ENCODE measurements at places on chromosomes 4 and X.
A peak's percentile ranks its signal among the peaks of the same experiment; 100 is the strongest.

- H3K36me3 ChIP-seq = no peaks in the 10 kb centered on the region
- H3K27me3 ChIP-seq = no peaks in the 10 kb centered on the region
- no peaks in the 10 kb centered on the region for H3K4me1 ChIP-seq
- H3K27ac ChIP-seq = no peak overlapping the region
Measured at GRCh38 chr4:54992266-54992665, 133.1 kb downstream of the KDR start.

DNA sequence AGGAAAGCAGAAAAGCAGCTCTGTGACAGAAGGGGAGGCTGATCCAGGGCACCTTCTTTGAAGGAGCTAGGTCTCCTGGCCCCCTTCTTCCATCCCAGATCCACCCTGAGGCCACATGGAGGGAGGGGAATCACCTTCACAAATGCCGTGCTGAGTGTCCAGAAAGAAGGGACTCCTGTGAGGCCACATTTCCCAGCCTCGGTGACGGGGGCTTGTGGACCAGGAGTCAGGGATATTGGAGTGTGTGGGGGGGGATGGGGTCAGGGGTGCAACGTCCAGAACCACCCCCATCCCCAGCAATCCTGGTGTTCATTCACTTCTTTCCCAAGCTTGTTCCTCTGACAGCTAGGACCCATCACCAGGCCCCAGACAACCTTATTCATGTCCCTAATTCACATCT is 4.7 kb downstream of the TIMM17B start:
- no peak overlapping the region for H3K4me3 ChIP-seq
- H3K4me1 ChIP-seq = peaks cover 6% of the 10 kb centered on the region
- H3K27me3 ChIP-seq = no peaks in the 10 kb centered on the region

- no peak overlapping the region for H3K27ac ChIP-seq
- H3K36me3 ChIP-seq = no peaks in the 10 kb centered on the region
- no peak overlapping the region for H3K4me3 ChIP-seq
- H3K27me3 ChIP-seq = no peaks in the 10 kb centered on the region
Measured at GRCh38 chrX:10360116-10360515, 203.3 kb downstream of the CLCN4 start.

GRCh38 chrX:155957843-155958242 is 39.7 kb upstream of the IL9R start:
- no peak overlapping the region for H3K27ac ChIP-seq
- H3K27me3 ChIP-seq = peaks cover 3% of the 10 kb centered on the region
- no peaks in the 10 kb centered on the region for H3K36me3 ChIP-seq

- no peaks in the 10 kb centered on the region for H3K27me3 ChIP-seq
- no peak overlapping the region for H3K27ac ChIP-seq
- H3K4me3 ChIP-seq = no peak overlapping the region
- no peak for ATAC-seq
- H3K36me3 ChIP-seq = no peaks in the 10 kb centered on the region
- H3K4me1 ChIP-seq = no peaks in the 10 kb centered on the region
Measured at GRCh38 chrX:112190646-112191045, 108.1 kb upstream of the TRPC5 start.

- no peaks in the 10 kb centered on the region for H3K36me3 ChIP-seq
- H3K27me3 ChIP-seq = no peaks in the 10 kb centered on the region
- no peak overlapping the region for H3K27ac ChIP-seq
- ATAC-seq = peak; percentile 76
Measured at GRCh38 chr4:74228691-74229640, 71.0 kb downstream of the MTHFD2L start.

DNA sequence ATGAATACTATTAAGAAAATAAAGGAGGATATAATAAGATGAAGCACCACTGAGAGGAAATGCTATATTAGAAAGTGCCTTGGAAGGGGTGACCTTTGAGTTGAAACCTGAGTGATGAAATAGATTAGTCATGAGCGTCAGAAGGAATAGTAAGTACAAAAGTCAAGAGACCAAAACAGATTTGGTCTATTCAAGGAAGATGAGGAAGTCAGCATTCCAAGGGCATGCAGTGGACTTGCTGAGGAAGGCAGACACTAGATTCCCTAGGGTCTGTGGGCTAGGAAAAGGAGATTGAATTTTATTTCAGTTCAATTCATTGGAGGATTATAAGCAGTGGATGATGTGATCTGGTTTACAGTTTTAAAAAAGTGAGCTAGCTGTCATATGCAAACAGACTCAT is 73.0 kb upstream of the WDFY3 start:
- H3K4me1 ChIP-seq = no peaks in the 10 kb centered on the region
- no peaks in the 10 kb centered on the region for H3K36me3 ChIP-seq
- H3K27me3 ChIP-seq = no peaks in the 10 kb centered on the region
- no peak overlapping the region for H3K4me3 ChIP-seq
- no peak for ATAC-seq

DNA sequence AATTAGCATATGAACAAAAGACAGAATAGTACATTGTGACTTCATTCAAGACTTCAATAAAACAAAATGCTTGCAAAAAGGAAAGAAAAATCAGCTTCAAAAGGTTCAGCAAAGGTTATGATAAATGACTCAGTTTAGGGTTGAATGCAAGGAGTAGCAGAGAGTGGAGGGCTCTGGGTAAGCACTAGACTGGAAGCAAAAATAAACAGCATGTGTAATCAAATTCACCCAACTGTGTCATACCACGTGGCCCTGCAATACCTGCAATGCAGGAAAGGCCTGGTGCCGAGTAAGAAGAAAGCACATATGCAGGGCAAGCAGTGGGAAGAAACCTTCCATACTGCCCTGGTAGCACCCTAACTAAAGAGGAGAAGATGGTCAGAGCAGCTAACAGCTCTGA is 88.7 kb downstream of the ATP11C start:
- H3K36me3 ChIP-seq = peaks cover 6% of the 10 kb centered on the region
- ATAC-seq = no peak
- no peaks in the 10 kb centered on the region for H3K27me3 ChIP-seq
- H3K27ac ChIP-seq = no peak overlapping the region
- H3K4me3 ChIP-seq = no peak overlapping the region

DNA sequence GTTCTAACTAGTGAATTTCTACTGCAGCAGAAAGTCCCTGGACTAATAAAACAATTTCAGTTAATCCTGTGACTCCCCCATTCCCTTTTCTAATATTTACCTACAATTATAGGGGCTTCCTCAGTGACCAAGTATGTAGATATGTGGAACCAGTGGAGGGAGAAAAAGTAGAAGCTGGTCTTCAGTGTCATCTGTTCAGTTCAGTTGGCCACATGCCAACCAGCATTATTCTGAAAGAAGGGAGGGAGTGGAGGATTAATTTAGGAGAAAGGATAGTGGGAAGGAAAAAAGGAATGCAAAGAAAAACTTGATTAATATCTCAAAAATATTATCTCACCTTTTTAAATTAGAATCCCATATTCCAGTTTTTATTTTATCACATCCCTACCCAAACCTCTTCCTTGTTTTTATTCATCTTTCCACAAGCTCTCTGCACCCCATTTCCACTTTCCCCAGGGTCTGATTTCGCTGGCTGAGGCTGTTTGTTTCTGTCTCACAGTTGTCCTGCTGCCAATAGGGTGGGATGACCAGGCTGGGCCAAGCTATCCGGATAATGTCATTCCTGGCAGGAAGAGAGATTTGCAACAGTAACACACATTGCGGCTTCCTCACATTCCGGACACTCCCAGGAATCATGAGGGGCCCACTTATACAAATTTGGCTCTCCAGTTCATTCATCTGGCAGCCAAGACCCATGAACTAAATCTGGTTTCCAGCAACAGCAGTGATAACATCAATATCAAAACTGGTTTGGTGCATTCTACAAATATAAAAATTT is 24.6 kb upstream of the ANTXR2 start:
- no peaks in the 10 kb centered on the region for H3K36me3 ChIP-seq
- H3K4me1 ChIP-seq = peaks cover 12% of the 10 kb centered on the region
- ATAC-seq = no peak
- H3K27ac ChIP-seq = no peak overlapping the region
- no peak overlapping the region for H3K4me3 ChIP-seq

- ATAC-seq = no peak
- H3K27ac ChIP-seq = no peak overlapping the region
- H3K27me3 ChIP-seq = no peaks in the 10 kb centered on the region
Measured at GRCh38 chrX:38939067-38939466, 137.8 kb downstream of the MID1IP1 start.

DNA sequence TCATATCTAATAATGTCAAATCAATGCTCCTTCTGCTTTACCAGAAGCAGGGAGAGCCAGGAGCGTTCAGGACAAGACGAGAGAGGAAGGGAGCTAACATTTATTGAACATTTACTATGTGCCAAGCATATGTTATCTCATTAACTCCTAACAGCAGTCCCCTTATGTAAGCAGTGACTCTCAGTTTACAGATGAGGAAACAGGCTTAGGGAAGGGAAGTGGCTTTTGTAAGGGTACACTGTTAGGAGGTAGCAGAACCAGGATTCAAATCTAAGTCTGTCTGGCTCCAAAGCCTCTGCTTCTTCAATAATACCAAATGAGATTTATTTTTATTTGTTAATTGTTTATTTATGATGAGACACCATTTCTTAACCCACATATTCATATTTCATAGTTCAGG is 2.6 kb upstream of the STARD8 start:
- H3K4me3 ChIP-seq = no peak overlapping the region
- H3K27me3 ChIP-seq = peaks cover 9% of the 10 kb centered on the region
- no peaks in the 10 kb centered on the region for H3K36me3 ChIP-seq
- H3K4me1 ChIP-seq = no peaks in the 10 kb centered on the region

GRCh38 chr4:152363086-152363485 is 172.8 kb downstream of the FBXW7 start:
- no peak overlapping the region for H3K4me3 ChIP-seq
- H3K36me3 ChIP-seq = peaks cover 8% of the 10 kb centered on the region
- no peak for ATAC-seq
- H3K4me1 ChIP-seq = peaks cover 16% of the 10 kb centered on the region
- no peaks in the 10 kb centered on the region for H3K27me3 ChIP-seq

DNA sequence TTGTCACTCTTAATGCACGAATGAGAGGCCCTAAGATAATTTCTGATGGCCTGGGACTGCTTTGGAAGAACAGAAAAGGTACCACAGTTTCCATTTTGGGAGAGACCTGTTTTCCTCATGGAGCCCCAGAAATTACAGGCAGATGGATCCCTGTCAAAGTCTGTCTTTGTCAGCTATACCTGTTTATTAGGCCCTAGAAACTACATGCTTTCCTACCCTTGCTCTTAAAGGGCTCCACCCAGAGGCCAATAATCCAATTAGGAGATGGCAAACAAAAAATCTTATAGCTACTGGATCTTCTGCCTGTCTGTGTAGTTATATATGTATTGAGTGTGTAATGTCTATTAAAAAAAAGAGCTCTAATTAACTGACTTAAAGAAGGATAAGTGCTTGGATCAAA is 141.3 kb downstream of the NR3C2 start:
- no peak for ATAC-seq
- H3K4me1 ChIP-seq = no peaks in the 10 kb centered on the region
- no peak overlapping the region for H3K27ac ChIP-seq
- H3K36me3 ChIP-seq = no peaks in the 10 kb centered on the region
- no peaks in the 10 kb centered on the region for H3K27me3 ChIP-seq

DNA sequence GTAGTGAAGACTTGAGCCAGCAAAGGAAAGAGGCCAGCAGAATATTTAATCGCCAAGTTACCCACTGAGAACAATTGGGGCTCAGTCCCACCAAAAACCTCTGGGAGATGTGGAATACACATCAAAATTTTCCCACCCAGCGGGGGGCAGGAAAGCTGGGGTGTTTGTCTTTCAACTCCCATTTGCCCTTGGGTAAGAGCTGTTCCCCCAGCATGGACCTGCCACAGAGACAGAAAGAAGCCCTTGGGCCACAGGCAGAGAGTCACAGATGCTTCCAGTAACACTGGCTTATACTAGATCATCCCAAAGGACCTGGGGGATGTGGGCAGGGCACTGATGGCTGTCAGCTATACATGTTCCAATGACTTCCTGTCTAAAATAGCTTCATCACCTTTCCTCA is 18.9 kb upstream of the FBXW7 start:
- peak overlapping the region; percentile 78 for H3K4me3 ChIP-seq
- no peaks in the 10 kb centered on the region for H3K36me3 ChIP-seq
- no peak for ATAC-seq
- H3K27me3 ChIP-seq = no peaks in the 10 kb centered on the region
- H3K4me1 ChIP-seq = peaks cover 34% of the 10 kb centered on the region

GRCh38 chr4:159881158-159881557 is 778.3 kb downstream of the RAPGEF2 start:
- H3K27me3 ChIP-seq = no peaks in the 10 kb centered on the region
- no peak overlapping the region for H3K4me3 ChIP-seq
- no peak for ATAC-seq
- no peaks in the 10 kb centered on the region for H3K36me3 ChIP-seq

DNA sequence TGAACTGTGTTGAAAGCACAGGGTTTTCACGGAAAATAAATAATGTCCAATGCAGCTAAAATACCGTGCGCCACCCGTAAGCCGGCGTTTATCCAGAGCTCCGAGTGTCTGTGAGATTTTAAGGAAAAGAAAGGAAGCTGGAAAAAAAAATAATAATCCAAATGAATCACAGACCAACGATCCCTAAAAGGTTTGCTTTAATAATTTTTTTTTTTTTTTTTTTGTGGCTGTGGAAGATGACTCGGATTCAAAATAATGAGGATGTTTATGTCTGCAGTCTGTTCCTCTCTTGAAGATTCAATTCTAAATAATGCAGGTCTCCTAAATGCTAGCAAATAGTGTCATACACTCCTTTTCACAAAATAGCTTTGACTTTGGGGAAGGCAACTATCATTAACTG is 84.6 kb upstream of the PPP2R3B start:
- no peak overlapping the region for H3K27ac ChIP-seq
- ATAC-seq = no peak
- H3K4me1 ChIP-seq = no peaks in the 10 kb centered on the region
- peaks cover 6% of the 10 kb centered on the region for H3K27me3 ChIP-seq
- no peak overlapping the region for H3K4me3 ChIP-seq

- H3K4me3 ChIP-seq = no peak overlapping the region
- ATAC-seq = no peak
- no peaks in the 10 kb centered on the region for H3K4me1 ChIP-seq
- no peaks in the 10 kb centered on the region for H3K36me3 ChIP-seq
- no peaks in the 10 kb centered on the region for H3K27me3 ChIP-seq
Measured at GRCh38 chrX:115047715-115048114, 30.3 kb upstream of the IL13RA2 start.

GRCh38 chrX:47283015-47283771 is 50.4 kb downstream of the USP11 start:
- H3K4me3 ChIP-seq = peak overlapping the region; percentile 31
- ATAC-seq = peak; percentile 54
- H3K27me3 ChIP-seq = no peaks in the 10 kb centered on the region
- H3K4me1 ChIP-seq = no peaks in the 10 kb centered on the region
- no peak overlapping the region for H3K27ac ChIP-seq
